CD4-positive, alpha-beta T cell (primary cell): ENCODE measurements at places on chromosomes 2 and 18.

GRCh38 chr2:29079887-29080286 is 5.6 kb upstream of the PCARE start:
- DNase-seq, result no peak

GRCh38 chr18:26190506-26190905 is 35.7 kb upstream of the TAF4B start:
- peak; percentile 19 for DNase-seq

DNA sequence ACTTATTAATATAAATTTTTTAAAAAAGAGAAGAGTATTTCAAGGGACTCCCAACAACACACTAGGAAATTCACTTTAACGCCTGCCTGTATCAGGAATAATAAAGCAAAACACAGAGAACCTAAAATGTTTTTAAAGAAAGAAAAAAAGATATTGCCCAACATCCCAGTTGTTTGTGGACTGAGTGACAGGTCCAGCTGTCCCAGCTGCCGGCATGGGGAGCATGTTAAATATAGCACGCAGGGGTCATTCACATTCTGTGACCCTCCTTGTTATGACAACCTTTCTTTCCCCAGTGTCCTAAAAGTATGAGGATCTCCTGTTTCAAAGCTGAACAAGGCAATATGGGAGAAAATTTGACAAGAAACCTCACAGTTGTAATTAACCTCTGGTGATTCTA is 4.4 kb downstream of the KLHL41 start:
- DNase-seq, result no peak

- peak; percentile 27 for DNase-seq
Observed at GRCh38 chr18:21179590-21180220, 62.3 kb upstream of the GREB1L start.

- DNase-seq, result no peak
Observed at GRCh38 chr2:240873805-240874714, 5.4 kb downstream of the AGXT start.
